ENCODE measurements at places on chromosomes 12 and 14.

DNA sequence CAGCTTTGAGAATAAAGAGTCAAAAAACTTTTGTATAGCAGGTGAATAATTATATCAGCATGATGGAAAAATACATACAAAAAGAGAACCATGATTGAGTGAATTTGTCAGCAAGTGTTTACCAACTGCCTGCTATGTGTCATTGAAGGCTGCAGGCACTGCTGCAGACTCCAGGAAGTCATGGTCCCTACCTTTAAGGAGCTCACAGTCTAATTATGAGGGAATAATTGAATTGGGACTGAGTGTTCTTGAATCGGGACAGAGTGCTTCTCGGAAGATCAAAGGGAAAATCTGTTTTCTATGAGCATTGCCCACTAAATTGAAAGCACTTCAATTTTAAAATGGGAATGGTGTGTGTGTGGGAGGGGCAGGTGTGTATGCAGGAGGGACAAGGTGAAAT lies 9.5 kb downstream of the OR10AD1 start:
- no peak for DNase-seq

DNA sequence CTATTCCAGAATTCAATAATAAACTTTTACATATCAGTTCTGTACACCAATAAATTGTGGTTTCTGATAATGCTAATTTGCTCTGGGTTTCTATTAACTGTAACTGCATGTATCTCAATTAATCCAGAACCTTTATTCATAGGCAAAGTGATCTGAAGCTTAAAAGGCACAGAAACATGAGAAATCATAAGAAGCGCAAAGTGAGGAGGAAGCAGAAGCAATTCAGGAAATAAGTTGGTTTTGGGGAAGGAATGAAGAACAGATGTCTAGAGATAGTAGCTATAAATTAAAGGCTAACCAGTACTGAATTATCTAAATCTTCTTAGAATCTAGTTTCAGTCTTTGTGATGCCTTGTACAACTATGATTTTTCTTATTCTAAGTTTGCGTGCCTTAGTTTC lies 24.6 kb downstream of the KERA start:
- no peak for DNase-seq

DNA sequence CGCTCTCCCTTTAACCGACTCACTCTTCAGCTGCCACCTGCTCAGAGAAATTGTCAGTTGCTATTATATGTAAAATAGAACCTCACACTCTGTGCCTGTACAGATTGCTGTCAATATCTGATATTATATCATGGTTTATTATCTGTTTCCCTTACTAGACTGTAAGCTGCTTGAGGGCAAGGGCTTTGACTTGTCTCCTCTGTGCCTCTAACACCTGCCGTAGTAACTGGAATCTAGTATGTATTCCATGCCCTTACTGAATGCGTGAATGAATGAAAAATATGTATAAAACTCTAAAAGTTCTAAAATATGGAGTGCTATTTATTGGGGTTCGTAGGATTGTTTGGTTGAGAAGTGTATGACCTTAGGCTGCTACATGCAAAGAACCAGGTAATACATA lies 1.7 kb upstream of the CD69 start:
- DNase-seq, result no peak

DNA sequence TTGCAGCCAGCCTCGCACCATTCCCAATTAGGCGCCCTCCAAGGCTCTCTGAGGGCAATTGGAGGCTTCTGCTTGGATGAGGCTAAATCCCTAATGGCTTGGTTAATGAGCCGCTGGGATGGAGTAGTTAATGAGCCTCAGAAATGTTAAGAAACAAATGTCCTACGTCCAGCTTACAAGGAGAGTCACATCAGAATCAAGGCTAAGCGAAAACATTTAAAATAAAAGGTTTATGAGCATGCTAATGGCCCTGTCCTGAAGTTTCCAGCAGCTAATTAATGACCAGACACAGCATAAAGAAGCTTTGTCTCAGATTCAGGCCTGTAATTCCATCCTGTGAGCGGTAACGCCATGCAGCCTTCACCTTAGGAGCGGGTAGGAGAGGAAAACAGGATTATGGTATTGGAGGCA lies 200.7 kb upstream of the BCL2L14 start:
- no peak for DNase-seq

DNA sequence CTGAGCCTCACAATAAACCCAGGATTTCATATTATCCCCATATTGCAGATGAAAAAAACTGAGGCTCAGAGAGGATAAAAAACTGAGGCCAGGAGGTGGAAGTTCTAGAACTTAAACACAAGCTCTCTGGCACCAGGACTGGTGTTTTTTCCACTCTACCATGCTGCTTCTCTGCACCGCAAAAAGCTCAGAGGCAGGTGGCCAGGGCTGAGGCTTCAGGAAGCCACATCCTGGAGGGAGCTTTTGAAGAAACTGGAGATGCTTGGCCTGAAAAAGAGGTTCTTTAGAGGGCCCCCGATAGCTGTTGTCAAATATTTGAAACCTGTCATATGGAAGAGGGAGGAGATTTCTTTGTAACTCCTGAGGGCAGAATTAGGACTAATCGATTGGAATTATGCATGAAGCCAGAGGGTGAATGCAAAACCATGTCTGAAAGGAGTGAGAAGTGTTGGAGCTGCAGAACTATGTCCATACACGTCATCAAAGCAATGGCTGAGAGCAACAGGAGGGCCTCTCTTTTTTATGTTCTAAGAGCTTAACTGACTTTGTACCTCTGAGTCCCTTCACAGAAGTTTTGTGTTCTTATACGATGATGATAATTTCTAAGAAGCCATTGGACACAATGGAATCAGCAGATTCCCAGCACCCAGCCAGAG lies 448.6 kb downstream of the FUT8 start:
- DNase-seq, result no peak
